ENCODE measurements at places on chromosomes 3 and 15. TPM values are rescaled to one million over a fixed set of nuclear protein-coding genes. Genes with fewer than 3 reads are reported as not detected.

CCR8 gene
- 0.56 TPM for total RNA-seq

LRRC31 gene
- not detected for total RNA-seq

SENP8 gene
- 2.8 TPM for total RNA-seq

CCRL2 gene
- 2.8 TPM for total RNA-seq

CFAP20DC gene
- total RNA-seq: 1.4 TPM

C3orf18 gene
- total RNA-seq: 37.9 TPM

CASR gene
- total RNA-seq: not detected

C3orf52 gene
- 2.0 TPM for total RNA-seq

ZNF80 gene
- total RNA-seq: 2.3 TPM

NR2E3 gene
- total RNA-seq: not detected

GRCh38 chr3:148763156-148763680 is 64.4 kb upstream of the CPB1 start:
- H3K27ac ChIP-seq: no peak overlapping the region
- H3K27me3 ChIP-seq: no peaks in the 10 kb centered on the region
- DNase-seq: no peak
- no peaks in the 10 kb centered on the region for H3K36me3 ChIP-seq
- no peaks in the 10 kb centered on the region for H3K4me1 ChIP-seq
- H3K4me3 ChIP-seq: no peak overlapping the region

DNA sequence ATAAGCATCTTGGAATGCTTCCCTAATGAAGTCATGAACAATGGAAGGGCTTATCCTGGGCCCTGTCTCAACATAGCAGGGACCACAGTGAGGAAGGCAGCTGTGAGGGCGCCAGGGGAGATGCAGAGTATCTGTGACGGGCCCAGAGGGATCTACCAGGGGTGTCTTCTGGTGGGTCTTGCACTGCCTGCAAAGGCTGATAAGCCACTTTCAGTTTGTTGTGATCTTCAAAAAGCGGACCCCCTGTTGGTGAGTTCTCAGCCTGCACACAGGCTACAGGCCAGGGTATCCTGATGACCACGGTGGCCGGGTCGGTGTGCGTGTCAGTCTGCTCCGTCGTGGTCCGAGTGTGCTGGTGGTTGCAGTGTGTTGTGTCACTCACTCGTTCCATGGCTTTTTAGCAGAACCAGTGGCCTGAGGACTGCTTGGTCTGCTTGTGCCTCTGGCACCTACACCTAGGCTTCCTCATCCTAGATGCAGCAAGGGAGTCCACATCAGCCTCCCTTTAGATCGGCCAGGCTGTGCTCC is 46.8 kb downstream of the CHDH start:
- no peak for DNase-seq
- no peaks in the 10 kb centered on the region for H3K36me3 ChIP-seq
- no peaks in the 10 kb centered on the region for H3K4me1 ChIP-seq

DNA sequence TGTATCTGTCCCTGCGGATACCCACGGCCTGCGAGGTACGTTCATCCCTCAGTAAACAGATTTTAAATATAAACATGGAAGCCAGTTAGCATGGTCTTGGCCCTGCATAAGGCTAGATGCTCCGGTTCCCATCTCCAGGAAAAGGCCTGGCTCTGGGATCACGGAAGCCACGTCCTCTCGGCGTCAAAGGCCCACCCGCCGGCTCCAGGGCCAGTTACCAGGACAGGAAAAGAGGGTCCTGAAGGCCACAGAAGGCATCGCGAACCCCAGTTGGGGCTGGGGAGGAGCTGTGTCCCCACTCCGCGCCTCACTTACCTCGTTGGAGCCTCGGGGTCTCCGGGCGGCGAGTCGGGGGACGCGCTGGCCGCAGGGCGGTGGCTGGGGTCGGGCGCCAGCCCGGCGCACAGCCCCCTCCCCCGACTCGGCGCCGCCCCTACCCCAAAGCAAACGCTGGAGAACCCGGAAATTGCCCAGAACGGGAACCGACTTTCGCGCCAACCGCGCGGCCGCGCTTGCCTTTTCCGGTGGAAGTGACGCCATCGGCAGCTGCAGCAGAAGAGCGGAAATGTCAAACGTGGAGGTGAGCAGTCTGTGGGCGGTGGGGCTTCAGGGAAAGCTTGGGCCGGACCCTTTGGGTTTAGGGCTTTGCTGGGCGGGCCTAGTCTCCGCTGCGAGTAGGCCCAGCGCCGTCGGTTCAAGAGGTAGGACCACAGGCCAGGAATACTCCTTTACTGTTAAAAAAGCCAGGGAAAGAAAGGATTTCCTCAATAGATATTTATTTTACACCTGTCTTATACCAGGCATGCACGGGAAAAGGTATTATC is at the start of gene TOPBP1:
TOPBP1 (minus strand) TSS at position 488 of the 824 bp plus-strand sequence. CDS start 814 bp downstream, outside the sequence.
- H3K27me3 ChIP-seq: no peaks in the 10 kb centered on the region
- H3K4me3 ChIP-seq: peak within 1 kb of the TSS; percentile 99
- H3K4me1 ChIP-seq: peaks cover 38% of the 10 kb centered on the region
- H3K36me3 ChIP-seq: peaks cover 27% of the 10 kb centered on the region
- H3K27ac ChIP-seq: peak within 1 kb of the TSS; percentile 100

GRCh38 chr3:54713455-54713854 is 214.4 kb downstream of the LRTM1 start:
- no peak overlapping the region for H3K4me3 ChIP-seq
- no peaks in the 10 kb centered on the region for H3K4me1 ChIP-seq
- DNase-seq: no peak

- peak; percentile 96 for DNase-seq
- H3K27me3 ChIP-seq: no peaks in the 10 kb centered on the region
Measured at GRCh38 chr3:13011573-13012220, 61.5 kb downstream of the IQSEC1 start.

- no peak overlapping the region for H3K27ac ChIP-seq
- no peaks in the 10 kb centered on the region for H3K36me3 ChIP-seq
- no peaks in the 10 kb centered on the region for H3K4me1 ChIP-seq
- H3K27me3 ChIP-seq: no peaks in the 10 kb centered on the region
- no peak for DNase-seq
Measured at GRCh38 chr3:41338276-41338675, 139.0 kb downstream of the CTNNB1 start.

DNA sequence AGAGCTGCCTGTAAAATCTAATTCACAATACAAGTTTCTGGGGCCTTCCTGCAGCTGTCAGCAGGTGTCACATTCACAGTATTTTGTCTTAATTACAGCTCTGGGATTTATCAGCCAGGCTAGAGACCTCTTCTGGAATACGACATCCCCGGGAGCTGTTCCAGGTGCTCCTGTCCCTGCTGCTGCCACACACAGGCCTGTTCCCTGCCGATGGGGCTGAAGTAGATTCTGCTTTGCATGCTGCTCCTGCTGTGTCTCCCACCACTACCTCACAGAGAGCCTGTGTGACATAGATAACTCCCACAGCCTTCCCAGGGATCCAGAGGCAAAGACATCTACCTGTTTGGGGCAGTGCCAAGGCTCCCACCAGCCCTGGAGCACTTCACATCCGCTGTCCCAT is 20.4 kb downstream of the COLQ start:
- H3K27me3 ChIP-seq: no peaks in the 10 kb centered on the region
- DNase-seq: no peak
- H3K4me3 ChIP-seq: no peak overlapping the region

DNA sequence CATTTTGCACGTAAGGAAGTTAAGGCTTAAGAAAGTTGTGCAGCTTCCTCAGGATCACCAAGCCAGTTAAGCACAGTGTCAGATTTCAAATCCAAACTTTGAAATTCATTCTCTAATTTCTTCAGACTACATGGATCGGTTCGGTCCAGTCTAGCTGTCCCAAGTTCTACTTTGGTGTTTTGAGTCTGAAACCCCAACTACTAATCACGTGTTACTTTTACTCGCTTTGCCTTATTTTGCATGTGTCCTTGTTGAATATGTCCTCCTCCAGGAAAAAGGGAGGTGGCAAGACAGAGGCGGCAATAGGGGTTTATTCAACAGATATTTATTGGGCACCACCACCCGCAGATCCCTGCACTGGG is 522 bp upstream of the GXYLT2 start:
- H3K27me3 ChIP-seq: peaks cover 63% of the 10 kb centered on the region
- no peak for DNase-seq
- H3K36me3 ChIP-seq: no peaks in the 10 kb centered on the region
- no peak overlapping the region for H3K27ac ChIP-seq
- peaks cover 16% of the 10 kb centered on the region for H3K4me1 ChIP-seq

GRCh38 chr15:84598993-84599392 is 1.8 kb upstream of the ZSCAN2 start:
- H3K4me1 ChIP-seq: peaks cover 58% of the 10 kb centered on the region
- peak overlapping the region; percentile 62 for H3K27ac ChIP-seq
- no peaks in the 10 kb centered on the region for H3K27me3 ChIP-seq
- DNase-seq: peak; percentile 51
- no peak overlapping the region for H3K4me3 ChIP-seq

DNA sequence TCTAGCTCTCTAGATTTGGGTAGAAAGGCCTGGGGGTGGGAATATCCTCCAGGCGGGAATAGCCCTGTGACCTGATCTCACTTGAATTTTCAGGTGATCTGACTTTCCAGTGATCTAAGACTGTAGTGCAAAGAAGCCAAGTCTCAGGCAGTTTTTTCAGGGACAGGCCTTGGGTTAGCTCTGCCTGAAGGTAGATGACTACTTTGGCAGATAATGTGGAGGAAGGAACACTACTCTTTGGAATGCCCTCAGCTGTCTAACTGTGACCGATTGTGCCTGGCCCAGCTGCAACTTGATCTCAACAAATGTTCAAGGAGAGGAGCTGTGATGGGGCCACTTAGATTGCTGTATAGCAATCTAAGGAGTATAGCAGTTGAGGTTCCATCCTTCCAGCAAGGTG is 193.7 kb downstream of the TCF12 start:
- peaks cover 24% of the 10 kb centered on the region for H3K4me1 ChIP-seq
- peaks cover 4% of the 10 kb centered on the region for H3K36me3 ChIP-seq
- DNase-seq: no peak
- no peak overlapping the region for H3K4me3 ChIP-seq
- no peaks in the 10 kb centered on the region for H3K27me3 ChIP-seq

GRCh38 chr3:184564685-184565385 is 3.2 kb downstream of the EPHB3 start:
- H3K27me3 ChIP-seq: peaks cover 32% of the 10 kb centered on the region
- no peaks in the 10 kb centered on the region for H3K36me3 ChIP-seq
- H3K4me3 ChIP-seq: no peak overlapping the region

GRCh38 chr3:59150039-59150438 is 100.2 kb upstream of the CFAP20DC start:
- no peak for DNase-seq
- H3K4me3 ChIP-seq: no peak overlapping the region
- H3K27me3 ChIP-seq: peaks cover 18% of the 10 kb centered on the region

GRCh38 chr3:141764986-141765385 is 1.8 kb downstream of the GRK7 start:
- H3K36me3 ChIP-seq: no peaks in the 10 kb centered on the region
- no peak overlapping the region for H3K4me3 ChIP-seq
- peaks cover 2% of the 10 kb centered on the region for H3K4me1 ChIP-seq
- H3K27me3 ChIP-seq: no peaks in the 10 kb centered on the region
- H3K27ac ChIP-seq: no peak overlapping the region
- no peak for DNase-seq

DNA sequence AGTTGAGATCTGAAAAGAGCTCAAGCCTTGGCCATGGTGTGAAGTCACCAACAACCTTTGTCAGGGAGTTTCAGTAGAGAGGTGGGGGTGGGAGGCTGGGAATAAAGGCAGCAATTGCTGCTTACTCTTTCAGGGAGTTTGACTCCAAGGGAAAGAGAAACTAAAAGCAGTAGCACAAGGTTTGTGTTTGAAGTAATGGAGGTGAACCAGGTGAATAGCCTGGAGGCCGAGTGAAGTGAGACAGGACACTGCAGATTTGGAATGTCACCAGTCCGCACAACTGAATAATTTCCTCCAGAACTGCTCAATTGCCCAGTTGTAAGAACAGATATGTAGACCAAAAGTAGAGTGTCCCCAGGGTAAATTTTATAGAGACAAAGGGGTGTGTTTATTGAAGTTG is 44.1 kb downstream of the CD86 start:
- no peak for DNase-seq
- H3K36me3 ChIP-seq: no peaks in the 10 kb centered on the region
- no peak overlapping the region for H3K4me3 ChIP-seq
- no peak overlapping the region for H3K27ac ChIP-seq
- H3K4me1 ChIP-seq: peaks cover 35% of the 10 kb centered on the region
- no peaks in the 10 kb centered on the region for H3K27me3 ChIP-seq

Measured in activated CD8-positive, alpha-beta T cell treated with anti-CD3 and anti-CD28 coated beads for 36 hours (primary cell).